ENCODE measurements at places on chromosomes 3 and 15.

GRCh38 chr15:90902840-90903732, at the start of gene MAN2A2:
Gene MAN2A2, plus strand, starts transcription at chr15:90903302. Its CDS starts 906 bp downstream, at chr15:90904208.
- DNase-seq: peak; percentile 89

DNA sequence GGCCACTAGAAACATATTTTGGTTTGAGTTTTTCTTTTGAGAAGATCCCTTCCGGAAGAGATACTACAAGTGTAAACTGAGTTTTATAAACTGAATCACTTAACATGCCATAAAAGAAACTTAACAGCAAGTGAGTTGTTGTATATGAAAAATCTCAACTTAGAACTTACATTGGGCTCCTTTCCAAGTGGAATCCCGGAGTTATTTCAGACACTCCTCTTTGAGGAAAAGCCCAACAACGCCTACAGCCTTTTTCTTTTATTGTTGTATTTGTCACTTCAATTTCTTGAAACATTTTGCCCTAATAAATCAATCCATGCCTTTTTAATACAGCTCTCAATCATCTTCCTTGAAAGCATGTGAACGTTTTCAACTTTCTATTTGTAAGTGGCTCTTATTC, 137.3 kb downstream of the FEZF2 start:
- DNase-seq: no peak

DNA sequence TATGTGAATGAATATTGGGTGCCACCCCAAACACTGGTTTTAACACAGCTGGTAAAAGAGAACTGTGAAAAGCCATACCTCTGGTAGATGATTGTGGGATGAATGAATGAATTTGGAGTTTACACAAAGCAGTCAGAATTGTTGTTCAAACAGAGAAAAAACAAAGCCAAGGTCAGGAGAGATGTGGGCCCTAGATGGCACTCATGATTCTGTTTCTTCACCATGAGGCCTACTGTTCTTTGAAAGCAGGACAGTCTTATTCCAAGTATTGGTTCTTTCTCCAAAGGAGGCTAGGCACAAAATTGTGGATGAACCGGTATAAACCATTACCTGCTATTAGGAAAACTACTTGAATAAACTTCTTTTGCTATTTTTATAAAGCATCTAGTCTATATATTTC, 97.6 kb downstream of the SAMMSON start:
- no peak for DNase-seq

- DNase-seq: no peak
Observed at GRCh38 chr3:17942856-17943255, 200.4 kb upstream of the TBC1D5 start.

DNA sequence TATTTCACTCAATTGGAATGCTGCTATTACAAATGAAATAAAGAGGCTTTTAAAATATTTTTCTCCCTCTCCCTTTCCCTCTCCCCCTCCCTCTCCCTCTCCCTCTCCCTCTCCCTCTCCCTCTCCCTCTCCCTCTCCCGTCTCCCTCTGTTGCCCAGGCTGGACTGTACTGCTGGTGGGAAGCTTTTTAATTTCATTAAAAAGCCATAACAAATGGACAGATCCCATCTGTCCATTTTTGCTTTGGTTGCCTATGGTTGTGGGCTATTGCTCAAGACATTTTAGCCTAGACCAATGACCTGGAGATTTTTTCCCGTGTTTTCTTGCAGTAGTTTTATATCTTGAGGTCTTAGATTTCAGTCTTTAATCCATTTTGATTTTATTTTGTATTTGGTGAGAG, 107.2 kb upstream of the LRRC3B start:
- DNase-seq: no peak

DNA sequence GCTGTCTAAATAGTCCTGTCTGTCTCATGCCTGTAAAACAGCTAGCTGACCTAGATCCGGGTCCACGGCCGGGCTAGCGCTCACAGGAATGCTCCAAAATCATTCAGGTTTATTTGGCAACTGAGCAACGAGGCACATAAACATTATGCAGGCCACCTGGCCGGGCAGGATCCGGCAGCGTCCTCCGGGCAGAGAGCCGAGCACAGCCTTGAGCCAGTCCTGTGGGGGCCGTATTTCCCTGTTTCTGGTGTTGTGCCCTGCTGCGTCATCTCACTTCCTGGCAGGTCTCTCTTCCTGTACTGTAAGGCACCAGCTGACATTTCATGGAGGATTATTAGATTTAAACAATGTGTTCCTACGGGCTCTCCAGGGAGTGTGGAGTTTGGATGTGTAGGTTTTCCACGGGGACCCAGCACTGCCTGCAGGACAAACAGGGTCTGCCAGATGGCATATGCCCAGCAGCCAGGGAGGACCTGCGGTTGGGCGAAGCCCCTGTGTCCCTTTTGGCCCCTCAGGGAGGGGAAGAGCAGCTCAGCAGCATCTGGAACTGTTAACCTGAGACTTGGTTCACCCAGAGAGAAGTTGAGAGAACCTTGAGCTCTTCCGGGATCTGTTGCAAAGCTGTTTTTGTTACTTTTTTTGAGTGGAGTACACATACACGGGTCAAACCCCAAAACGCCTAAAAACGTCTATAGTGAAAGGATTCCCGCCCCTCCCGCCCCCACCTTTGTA, 16.6 kb upstream of the LRRK1 start:
- DNase-seq: no peak

- no peak for DNase-seq
Observed at GRCh38 chr3:108518895-108519294, 8.5 kb upstream of the MYH15 start.

DNA sequence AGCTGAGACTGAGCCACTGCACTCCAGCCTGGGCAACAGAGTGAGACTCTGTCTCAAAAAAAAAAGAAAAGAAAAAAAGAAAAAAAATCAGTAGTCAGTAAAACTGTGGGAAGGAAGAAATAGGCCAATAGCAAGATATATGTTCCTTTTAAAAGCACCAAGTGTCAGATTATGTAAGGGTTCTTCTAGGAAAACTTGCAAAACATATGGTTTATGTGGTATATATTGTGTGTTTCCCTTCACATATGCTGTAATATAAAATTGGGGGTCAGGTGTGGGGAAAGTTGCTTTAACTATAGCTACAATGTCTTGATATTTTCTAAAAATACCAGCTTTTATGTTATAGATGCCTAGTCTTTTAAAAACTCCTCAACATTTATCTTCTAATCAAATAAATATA, 64.6 kb downstream of the ESYT3 start:
- no peak for DNase-seq

DNA sequence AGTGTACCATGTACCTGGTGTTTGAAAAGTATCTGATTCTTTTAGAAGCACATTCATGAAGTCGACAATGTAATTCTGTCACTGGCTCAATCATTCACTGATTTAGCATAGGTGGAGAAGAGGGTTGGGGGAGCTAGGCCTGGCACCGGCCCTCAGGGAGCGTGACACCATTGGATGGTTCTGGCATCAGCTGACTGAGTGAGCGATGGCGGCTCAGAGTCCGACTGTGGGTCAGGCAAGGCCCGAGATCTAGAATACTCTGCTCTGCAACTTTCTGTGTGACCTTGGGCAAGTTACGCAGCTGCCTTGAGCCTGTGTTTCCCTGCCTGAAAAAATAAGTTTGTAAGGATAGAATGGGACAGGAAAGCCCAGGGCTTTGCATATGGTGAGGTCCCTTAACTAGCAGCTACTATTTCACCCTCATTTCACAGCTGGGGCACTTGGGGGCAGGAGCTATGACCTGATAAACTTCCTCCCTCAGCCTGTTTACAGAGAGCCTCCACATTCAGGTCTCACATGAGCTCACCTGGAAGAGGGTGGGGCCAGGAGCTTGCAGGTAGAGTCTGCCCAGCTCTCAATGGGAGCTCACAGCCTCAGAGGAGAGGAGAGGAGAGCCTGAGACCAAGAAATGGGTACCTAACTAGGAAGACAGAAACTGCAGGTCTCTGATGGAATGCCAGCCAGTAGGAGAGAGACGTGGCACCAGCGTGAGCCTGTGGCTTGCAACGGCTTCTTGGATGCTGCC, 153.7 kb upstream of the TLE3 start:
- DNase-seq: no peak

- DNase-seq: no peak
Observed at GRCh38 chr15:38609097-38609738, 44.6 kb upstream of the RASGRP1 start.

- no peak for DNase-seq
Observed at GRCh38 chr3:66383023-66383422, 117.8 kb downstream of the LRIG1 start.

- no peak for DNase-seq
Observed at GRCh38 chr15:53351373-53351772, 408.1 kb downstream of the WDR72 start.

DNA sequence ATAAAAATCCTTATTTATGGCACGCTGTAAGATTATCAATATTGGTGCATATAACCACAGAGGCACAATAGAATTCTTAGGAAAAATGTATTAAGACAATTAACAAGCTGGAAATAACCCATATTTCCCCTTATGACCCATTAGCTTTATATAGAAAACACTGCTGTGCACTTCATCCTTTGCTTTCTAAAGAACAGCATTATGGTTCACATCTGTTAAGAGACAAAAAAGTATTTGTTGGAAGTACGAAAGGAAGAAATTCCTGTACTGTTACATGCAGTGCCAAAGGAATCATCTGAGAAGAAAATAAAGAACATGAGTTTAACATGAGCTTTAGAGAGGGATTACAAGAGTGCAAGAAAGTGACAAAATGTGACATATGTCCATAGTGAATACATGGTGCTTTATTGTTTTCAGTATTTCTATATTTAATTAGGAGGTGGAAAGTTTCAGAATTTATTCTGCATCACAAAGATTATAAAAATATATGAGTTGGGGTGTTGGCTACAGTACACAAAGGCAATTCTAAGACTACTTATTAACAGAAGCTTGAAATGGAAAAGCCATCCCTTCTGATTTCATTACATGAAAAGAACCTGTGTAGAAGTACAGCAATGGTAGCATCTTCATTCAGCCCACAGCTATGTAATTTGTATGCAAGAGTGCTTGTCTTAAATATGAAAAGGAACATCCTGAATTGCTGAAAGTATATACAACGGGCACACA, 6.8 kb downstream of the UBE3A start:
- DNase-seq: no peak

- DNase-seq: no peak
Observed at GRCh38 chr15:42068601-42069000, 25.8 kb downstream of the PLA2G4D start.

- no peak for DNase-seq
Observed at GRCh38 chr3:154148541-154148940, 27.4 kb downstream of the ARHGEF26 start.

DNA sequence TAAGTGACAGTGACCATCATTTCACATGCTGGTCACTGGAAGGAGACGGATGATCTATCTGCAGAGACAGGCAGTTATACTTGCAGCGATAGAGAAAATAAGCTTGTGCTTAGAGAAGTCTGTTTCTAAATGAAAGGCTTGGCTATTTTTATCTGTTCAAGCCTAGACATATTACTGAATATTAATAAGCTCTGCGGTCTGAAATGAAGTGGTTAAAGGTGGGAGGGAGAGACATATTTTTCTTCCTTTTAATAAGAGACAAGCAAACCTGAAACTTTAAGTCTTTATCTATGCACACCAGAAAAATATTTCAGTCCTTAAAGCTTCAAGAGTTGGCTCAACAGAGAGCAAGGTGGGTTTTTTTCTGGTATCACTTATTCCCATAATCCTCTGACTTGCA, 99.0 kb downstream of the CD200R1L start:
- DNase-seq: no peak

DNA sequence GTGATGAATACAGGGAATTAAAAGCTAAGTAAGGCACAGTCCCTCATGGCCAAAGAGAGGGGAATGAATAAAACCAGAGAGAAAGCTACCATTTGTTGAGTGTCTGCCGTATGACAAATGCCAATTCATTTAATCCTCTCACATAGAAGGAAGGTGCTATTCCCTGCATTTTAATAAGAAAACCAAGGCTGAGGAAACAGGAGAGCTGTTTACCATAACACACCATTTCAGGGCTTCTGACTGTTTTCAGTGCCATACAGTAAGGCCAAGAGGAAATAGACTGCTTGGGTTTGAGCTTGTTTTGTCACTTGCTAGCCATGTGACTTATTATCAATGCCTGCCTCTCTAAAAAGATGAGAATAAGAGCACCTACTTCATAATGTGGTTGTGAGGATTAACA, 10.1 kb downstream of the BTBD1 start:
- DNase-seq: no peak

DNA sequence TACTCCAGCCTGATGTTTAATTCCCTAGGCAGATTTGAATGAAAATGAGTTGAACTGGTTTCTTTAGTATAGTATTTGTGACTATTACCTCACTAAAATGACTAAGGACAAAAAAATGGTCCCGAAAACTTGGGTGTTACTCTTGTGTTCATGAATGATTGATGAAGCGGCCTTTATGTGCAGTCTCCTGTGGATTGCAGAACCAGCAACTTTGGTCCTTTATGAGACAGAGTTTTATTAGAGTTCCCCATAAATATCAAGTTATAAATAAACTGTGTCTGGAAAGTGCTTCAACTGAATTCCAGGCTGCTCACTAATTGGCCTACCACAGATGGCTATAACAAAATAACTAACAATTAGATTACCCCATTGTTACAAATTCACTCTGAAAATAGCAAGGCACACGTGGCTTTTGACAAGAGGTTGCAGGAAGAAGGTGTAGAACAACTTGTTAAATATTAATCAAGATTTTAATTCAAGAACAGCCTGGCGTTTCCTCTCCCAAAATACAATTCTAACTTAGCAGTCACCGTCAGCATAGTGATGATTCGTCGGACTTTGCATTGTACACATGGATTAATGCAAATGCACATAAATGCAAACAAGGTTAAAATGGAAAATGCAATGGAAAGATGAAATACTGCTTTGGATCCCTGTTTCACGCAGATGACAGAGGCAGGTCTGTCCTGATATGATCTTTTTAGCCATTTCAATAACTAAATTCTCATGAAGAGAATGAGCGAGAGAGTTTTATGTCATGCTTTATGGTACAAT, 567.3 kb upstream of the ZNF717 start:
- DNase-seq: no peak

- no peak for DNase-seq
Observed at GRCh38 chr15:25402342-25402741, 36.5 kb downstream of the UBE3A start.

- DNase-seq: no peak
Observed at GRCh38 chr3:156406393-156406792, 148.5 kb downstream of the SSR3 start.

DNA sequence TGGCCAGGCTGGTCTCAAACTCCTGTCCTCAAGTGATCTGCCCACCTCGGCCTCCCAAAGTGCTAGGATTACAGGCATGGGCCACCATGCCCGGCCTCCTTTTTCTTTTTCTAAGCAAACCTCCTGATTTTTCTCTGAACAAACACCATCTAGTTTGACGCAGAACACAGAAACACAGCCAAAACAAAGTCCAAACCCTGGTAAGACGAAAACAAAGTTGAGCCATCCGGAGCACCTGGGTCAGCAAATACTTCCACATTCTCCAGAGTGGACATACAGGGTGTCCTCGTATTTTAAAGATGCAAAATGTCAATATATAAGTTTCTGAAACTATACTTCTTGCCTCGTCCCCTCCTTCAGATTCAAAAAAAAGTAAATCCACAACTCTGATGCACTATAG, 635.1 kb upstream of the ADAMTS9 start:
- DNase-seq: no peak
